ENCODE measurements at places on chromosomes 2 and 18.

DNA sequence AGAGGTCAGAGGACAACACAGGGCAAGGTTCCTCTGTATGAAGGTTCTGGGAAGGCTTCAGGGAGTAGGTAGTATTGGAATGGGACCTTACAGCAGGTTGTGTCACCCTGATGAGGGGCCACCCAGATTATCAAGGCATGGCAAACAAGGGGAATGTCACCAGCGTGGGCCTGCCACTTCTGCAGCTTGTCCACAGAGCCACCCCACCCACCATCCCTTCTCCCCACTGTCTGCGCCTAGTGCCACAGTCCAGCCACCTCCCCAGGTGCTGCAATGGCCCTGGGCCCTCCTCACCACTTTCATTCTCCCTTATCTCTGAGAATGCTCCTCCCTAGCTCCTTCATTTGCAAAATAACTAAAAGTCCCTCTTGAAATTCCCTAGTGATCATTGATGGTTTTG, 170.3 kb downstream of the TTC32 start:
- no peak for DNase-seq

DNA sequence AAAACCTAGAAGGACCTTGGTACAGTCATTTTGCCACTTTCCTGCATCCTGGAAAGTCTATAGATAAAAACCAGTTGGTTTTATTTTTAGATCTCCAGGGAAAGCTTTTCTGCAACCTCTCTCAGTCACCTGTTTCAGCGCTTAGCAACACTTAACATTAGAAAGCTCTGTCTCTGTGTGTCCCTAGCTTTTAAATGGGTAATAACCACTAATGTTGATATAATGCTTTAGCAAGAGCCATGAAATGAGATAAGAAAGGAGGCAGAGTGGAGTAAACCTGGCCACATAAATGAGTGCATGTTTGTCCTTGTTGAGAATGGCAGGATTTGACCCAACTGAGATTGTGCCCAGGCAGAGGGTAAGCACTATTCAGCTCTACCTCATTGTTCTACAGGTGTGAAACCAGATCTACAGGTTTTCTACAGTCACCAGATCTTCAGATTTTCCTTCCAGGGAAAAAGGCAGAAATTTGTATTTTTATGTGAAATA, 44.8 kb downstream of the MARCHF4 start:
- DNase-seq: no peak

DNA sequence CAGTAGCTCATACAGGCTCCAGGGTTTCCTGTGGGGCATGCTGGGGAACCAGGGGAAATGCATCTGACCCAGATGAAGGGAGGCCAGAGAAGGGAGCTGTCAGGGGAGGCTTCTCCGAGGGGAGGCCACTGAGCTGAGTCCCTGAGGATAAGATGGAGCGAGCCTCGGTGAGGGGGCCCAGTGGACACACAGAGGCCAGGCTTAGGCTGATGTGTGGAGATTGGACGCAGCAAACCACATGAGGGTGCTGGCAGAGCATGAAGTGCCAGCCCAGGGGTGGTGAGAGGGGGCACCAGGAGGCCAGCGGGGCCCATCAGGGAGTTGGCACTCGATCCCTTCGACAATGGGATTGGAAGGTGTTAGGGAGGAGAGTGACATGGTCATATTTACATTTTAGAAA, 235.0 kb downstream of the KLHL29 start:
- no peak for DNase-seq

DNA sequence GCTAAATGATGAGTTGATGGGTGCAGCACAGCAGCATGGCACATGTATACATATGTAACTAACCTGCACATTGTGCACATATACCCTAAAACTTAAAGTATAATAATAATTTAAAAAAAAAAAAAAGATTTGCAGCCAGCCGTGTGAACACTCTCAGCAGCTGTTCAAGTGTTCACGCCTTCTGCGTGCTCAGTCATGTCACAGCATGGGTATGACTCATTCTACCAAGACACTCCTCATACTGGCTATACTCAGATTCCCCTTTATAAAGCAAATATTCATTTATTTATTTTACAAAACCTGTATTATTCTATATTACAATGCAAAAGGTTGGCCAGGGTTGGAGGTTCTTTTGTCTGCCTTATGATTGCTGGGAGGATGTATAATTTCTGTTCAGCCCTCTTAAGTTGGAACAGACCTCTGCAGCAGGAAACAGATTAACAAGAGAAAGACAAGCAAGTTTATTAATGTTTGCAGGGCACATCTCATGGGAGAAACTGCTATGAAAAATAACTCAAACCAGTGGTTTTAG, 1230.6 kb upstream of the CHAC2 start:
- DNase-seq: no peak

GRCh38 chr2:128465246-128466170, 146.8 kb upstream of the HS6ST1 start:
- DNase-seq: no peak

- DNase-seq: no peak
Observed at GRCh38 chr18:23876921-23877320, 137.6 kb upstream of the TTC39C start.

- no peak for DNase-seq
Observed at GRCh38 chr2:36371928-36372391, 16.4 kb downstream of the CRIM1 start.

GRCh38 chr2:212242724-212243123, 295.9 kb downstream of the ERBB4 start:
- DNase-seq: no peak

- DNase-seq: no peak
Observed at GRCh38 chr2:134124047-134124753, 129.7 kb upstream of the MGAT5 start.

GRCh38 chr2:23901966-23902846, 24.7 kb downstream of the ATAD2B start:
- no peak for DNase-seq

GRCh38 chr2:222671259-222672067, at the start of gene MOGAT1:
MOGAT1 (plus strand) TSS chr2:222671658; CDS start chr2:222671786, 128 bp downstream.
- DNase-seq: no peak

DNA sequence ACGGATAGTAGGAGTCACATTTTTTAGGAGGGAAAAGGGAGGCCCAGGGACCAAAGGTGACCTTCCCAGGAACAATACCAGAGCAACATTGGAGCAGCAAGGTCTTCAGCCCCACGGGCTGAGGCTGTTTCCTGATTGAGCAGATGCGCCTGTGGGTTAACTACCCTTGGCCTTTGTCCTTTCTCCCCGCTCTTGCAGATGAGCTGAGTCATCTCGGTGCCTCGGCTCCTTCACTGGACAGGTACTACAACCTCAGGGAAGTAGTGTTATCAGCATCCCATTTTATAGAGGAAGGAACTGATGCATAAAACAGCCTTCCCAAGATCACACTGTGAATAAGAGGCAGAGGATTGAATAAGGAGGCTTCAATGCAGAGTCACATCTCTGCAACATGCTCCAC, 43.5 kb downstream of the DHRS9 start:
- no peak for DNase-seq

All from GOT3 (cell line).